ENCODE measurements at places on chromosomes 5 and 9. TPM values are rescaled to one million over a fixed set of nuclear protein-coding genes. Genes with fewer than 3 reads are reported as not detected.

DNA sequence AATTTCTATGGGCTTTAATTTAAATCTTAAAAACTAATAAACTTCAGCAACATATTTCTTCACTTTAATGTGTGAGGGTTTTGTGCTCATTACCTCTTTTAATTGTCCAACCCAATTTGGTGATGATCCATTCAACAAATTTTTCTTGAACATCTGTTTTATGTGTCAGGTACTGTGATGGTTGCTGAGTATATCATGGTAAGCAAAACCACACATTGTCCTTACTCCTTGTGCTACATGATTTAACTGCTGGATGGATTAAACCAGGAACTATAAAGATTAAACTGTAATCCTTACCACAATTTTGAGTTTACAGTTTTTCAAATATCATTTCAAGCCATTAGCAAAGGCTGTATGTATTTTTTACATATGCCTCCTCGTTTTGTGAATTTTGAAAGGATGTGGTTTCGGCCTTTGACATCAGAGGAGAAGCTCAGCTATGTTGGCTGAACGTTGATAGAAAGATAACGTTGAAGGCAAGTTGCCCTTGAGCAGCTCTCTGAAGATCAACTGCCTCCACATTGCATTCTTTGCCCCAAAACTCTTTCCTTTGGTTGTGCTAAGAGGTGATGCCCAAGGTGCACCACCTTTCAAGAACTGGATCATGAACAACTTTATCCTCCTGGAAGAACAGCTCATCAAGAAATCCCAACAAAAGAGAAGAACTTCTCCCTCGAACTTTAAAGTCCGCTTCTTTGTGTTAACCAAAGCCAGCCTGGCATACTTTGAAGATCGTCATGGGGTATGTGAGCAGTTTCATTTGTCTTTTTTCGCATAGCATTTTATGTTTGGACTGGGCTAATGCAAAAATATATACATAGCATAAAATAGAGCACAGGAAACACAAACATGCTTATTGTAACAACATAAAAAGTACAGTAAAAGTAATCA is at the start of gene ITK:
Gene ITK (plus strand): TSS at position 467 of the 891 bp plus-strand sequence. CDS start 138 bp downstream, at position 605.
- DNase-seq = no peak

- DNase-seq = no peak
These were observed 411.2 kb upstream of the IRX4 start for GRCh38 chr5:2293906-2294305.

- DNase-seq = no peak
These were observed 31.2 kb upstream of the CXCL14 start for GRCh38 chr5:135609981-135610380.

- DNase-seq = peak; percentile 29
These were observed 222.5 kb downstream of the MARCHF11 start for GRCh38 chr5:15957124-15957523.

GRCh38 chr9:115209601-115210306 is 91.8 kb upstream of the TNC start:
- no peak for DNase-seq

GRCh38 chr5:114053372-114053771 is 308.5 kb upstream of the KCNN2 start:
- no peak for DNase-seq

GRCh38 chr5:96245140-96246091 is 187.6 kb downstream of the PCSK1 start:
- no peak for DNase-seq

DNA sequence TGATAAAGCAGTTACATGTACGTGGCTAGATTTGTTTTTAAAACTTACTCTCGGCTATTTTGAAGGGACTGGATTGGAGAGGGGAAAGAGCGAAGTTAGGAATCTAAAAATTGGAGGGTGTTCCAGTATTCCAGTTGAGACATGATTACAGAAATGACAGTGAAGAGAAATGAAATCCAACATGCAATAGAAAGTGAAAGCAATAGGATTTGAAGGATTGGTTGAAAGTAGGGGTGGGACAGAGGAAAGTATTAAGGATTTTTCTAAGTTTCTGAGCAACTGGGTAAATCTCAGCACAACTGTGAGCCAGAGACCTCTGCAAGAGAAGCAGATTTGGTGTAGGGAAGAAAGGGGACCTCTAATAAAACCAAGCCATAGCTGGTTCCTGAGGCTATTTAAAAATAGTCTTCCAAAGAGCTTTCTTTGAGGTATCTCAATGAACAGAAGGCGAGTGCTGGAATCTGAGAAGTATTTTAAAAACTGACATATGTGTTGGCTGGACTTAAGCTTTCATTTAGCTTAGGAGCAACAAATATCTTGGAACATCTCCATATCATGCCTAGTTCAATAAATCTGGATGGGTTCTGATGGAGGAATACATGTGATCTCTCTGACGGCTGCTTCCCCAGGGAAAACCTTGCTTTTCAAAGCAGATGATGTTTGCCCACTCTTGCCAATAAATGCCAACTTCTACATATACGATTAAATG is 110.4 kb upstream of the IFNK start:
- no peak for DNase-seq

- no peak for DNase-seq
These were observed 319.3 kb upstream of the RPS23 start for GRCh38 chr5:82597437-82597836.

DNA sequence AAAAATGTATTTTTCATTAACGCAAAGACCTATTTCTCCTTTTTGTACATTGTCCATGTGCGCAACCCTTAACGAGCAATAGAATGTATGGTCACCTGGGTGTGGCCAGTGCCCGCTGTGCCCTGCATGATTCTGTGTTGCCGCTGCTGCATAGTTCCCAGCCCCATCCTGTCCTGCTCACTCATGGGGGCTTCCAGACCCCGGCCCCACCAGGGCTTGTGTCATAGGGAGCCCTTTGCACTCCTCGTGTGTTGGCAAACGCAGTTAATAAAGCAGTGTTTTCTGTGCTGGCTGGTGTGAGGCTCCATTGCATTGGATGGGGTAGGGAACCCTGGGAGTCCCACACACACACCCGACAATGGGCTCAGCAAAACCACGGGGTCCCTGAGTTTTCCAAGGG is 49.7 kb downstream of the SAR1B start:
- DNase-seq = no peak

DNA sequence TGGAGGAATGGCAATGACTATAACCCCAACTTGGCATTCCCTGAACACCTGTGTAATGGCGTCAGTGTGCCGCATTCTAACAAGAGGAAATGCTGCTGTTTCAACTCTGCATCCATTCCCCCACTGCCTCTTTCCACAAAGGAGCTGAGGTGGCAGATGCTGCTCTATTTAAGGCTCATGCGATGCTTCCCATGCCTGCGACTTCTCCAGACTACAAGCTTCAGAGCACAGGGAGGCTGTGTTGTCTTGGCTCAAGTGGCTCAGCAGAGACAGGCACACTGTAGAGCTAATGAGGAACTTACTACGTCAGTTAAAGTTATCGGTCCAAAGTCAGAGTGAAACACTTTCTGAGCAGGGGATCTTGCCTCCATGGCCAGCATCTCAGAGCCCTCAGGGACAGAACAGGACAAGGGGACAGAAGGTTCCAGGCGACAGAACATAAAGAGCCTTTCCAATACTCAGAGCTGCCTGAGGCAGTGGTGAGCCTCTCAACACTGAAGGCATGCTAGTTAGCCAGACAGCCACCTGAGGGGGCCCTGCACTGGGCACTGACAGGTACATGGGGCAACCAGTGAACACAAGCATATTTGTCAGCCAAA is 21.8 kb downstream of the TNIP1 start:
- no peak for DNase-seq

Gene KIAA0825
- 2.1 TPM for total RNA-seq

Gene ATG10
- total RNA-seq = 9.0 TPM

Measured in cardiac muscle cell (in vitro differentiated cells and primary cell).